ENCODE measurements at places on chromosomes 12 and 14.

- DNase-seq: no peak
Measured at GRCh38 chr14:102418169-102418852, 55.6 kb downstream of the TECPR2 start.

GRCh38 chr14:103206836-103207387 lies 83.7 kb downstream of the TNFAIP2 start:
- no peak for DNase-seq

DNA sequence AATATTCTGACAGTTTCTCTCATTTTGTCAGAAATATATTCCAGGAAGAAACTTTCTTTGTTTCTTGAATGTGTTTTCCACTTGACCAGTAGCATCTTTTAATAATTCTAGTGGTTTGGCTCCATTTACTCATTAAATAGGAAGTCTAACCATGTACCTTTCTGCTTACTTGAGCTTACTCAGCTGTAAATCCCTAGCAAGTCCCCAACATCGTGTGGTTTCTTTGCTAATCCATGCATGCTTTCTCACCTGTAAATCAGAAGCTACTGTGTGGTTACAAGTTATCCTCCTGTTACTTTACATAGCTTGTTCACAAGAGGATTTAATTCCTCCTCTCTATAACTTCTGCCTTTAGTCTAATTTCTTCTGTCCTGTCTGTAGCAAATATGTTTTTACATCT lies 227.7 kb downstream of the FSCB start:
- no peak for DNase-seq

- DNase-seq: peak; percentile 47
Measured at GRCh38 chr12:95548539-95549391, 2.5 kb downstream of the USP44 start.

DNA sequence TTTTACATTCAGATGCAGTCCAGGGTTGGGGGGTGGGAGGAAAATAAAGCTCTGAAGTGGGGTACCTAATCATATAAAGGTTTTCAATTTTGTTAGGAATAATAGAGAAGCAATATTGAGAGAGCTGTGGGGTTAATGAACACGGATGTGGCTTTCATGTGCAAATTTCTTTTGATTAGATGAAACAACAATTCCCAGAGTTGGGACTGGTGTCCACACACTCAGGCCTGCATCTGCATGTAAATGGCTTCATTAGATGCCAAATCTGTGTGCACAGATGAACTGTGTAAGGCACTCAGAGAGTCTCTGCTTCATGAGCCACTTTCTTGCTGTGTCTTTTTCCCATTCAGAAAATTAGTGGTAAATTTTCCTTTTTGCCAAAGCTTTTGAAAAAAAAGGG lies 377.1 kb upstream of the NOVA1 start:
- no peak for DNase-seq

- DNase-seq: peak; percentile 38
Measured at GRCh38 chr14:52333823-52334657, 19.9 kb downstream of the PTGER2 start.

- DNase-seq: no peak
Measured at GRCh38 chr12:2032506-2032905, 20.3 kb upstream of the CACNA1C start.

- DNase-seq: no peak
Measured at GRCh38 chr12:24038211-24038997, 88.9 kb upstream of the SOX5 start.

- no peak for DNase-seq
Measured at GRCh38 chr14:75170772-75171171, 5.6 kb downstream of the TMED10 start.

Measured in DMS79 (cell line).